ENCODE measurements at places on chromosomes 4 and X.

DNA sequence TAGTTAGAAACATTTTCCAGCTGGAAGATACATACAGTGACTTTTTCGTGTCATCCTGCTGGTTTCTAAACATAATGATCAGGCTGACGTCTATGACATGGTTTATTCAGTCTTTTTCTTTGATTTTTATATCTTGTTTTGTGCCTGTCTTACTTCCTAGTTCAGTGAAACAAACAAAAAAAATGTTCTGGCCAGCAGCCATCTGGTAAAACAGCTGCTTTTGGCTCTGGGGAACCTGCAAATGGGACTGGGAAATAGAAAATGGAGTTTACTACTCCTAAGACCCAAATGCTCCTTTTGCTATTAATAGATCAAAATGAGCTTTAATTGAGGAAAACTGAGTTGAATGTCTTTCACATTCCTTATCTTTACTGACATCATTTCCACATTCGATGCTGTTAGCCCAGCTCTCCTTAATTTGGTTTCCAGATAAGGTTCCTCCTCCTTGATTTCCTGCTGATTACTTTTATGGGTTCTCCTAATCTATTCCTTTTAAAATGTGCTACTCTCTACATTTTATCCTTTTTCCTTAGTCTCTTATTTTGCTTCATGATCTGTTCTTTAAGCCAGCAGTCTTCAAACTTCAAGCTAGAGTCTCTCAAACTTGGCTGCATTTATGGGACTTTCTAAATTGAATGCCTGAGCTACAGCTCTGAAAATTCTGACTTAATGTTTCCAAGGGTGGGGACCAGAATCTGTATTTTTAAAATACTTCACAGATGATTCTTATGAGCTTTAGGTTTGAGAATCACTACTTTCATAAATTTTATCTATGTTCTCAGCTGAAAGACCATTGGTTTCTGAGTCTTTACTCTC, 499.5 kb downstream of the ANKRD50 start:
- no peak for DNase-seq

DNA sequence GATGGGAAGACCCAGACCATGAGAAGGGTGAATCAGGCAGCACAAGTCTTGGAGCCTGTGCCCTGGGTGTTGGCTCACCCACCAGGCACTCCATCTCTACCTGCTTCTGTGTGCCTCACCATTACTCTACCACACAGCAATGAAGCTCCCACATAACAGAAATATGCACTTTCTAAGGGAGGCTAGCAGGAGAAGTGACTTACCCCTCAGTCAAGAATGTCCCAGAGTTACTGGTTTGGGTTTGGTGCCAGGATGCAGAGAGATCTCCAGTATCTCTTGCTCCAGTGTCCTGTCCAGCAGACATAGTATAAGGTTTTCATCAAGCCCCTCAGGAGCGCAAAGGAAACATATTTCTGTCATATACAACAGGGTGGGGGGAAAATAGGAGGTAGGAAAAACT, 11.3 kb upstream of the RAB40A start:
- DNase-seq = no peak

- DNase-seq = no peak
Observed at GRCh38 chr4:153788051-153788412, 851 bp downstream of the SFRP2 start.

DNA sequence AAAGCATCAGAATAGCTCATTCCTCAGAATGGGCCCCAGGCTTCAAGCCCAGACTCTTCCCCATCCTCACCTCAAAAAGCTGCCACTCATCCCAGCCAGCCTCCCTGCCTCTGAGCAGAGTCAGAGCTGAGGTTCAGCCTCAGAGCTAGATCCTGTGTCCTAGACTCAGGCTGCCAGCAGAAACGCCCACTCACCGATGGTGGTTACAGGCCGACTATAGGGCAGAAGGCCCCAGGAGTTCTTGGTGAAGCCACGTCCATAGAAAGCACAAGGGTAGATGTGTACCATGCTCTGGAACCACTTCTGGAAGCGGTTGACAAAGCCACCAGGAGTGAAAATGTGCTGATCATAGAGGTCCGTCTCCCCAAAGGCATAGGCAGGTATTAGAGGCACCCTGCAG, 7.7 kb downstream of the AWAT2 start:
- no peak for DNase-seq

- DNase-seq = no peak
Observed at GRCh38 chr4:85867271-85867670, 392.3 kb downstream of the ARHGAP24 start.

DNA sequence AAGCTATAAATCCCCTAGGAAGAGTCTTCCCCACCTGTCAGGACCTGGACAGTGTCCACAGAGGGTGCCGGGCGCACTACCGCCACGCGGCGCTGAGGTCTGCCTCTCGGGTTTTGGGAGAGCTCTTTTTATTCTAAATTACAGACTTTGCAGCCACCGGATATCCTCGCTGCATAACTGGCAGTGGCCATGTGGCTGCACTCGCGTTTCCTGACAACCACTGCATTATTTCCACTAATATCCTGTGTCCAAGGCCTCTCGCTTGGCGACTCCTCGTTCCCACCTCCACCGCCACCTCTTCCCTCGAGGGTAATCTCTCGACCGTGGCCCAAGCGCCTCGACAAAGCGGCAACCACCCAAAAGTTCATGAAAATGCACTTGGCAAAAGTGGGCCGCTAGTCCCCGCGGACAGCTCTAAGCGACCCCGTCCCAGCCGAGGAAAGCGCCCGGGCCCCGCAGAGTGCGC, 512 bp upstream of the TMEM131L start:
- peak; percentile 20 for DNase-seq

- no peak for DNase-seq
Observed at GRCh38 chr4:119271361-119272085, 50.4 kb downstream of the FABP2 start.

- no peak for DNase-seq
Observed at GRCh38 chrX:48711162-48711928, 14.8 kb downstream of the SUV39H1 start.

- no peak for DNase-seq
Observed at GRCh38 chrX:39206399-39207145, 405.3 kb downstream of the MID1IP1 start.

DNA sequence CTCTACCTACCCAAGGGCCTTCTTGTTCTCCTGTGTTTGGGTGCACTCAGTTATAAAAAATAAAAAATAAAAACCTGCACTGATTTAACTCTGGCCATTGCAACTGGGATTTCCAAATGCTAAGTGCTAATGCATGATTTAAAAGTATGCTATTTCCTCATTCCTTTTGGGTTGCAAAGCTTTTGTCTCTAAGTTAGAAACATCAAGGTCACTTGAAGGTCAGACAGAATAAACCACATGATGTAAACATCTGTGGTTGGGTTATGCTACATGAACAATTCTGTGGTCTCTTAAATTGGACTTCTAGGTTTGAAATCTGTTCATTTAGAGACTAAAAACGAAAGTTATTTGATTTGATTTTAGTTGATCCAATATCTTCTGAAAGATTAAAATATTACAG, 1547.4 kb upstream of the TENM3 start:
- no peak for DNase-seq

DNA sequence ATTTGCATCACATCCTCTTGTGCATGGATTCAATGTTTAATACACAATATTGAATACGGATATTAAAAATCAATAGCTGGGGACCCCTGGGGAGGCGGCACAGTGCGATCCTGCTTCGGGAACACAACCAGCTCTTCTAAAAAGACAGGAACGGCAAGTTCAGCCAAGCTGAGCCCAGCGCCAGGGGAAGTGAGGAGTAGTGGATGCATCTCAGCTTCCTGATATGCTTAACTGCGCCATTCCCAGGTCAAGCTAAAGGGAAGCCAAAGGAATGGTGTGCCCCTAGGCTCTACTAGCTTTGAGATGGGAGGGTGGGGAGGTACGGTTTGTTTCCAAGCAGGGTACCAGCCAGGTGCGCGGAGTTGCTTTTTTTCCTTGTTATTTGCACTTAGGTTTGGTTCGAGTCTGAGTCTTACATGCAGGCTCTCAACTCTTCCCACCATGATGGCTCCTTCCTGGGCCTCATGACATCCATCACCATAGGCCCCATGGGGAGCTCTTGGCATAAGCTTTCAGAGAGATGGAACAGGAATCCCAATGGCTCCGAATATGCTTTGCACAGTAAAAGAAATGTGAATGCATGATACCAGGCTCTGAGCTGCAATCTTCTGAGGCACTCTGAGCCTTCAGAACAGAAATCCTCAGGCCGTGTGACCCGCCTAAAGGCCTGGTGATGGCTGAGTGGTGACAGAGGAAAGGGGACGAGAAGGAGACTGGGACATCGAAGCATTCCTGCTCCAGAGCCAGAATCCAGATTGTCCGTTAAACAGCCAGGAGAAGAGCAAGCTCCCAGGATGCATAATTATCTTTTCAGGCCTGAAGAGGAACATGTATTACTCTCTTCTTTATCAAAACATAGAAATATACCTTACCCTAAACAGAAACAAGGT, 51.8 kb upstream of the BCOR start:
- no peak for DNase-seq

DNA sequence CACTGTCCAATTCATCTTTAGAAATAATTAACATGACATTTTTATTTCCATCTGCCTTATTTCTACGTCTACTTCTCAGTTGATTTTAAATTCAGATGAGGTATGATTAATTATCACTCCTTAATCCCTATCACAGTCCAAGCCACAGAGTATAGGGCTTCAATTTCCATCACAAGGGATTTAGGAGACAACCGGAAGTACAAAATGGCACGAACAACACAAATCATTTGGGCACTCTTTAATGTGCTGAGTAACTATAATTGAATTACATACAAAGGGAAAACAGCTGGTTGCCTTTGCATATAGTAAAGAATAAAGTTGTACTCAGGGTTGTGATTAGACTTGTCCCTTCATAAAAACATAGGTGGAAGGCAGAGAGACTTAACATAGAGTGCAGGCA, 290.4 kb upstream of the MAGEB16 start:
- no peak for DNase-seq

- no peak for DNase-seq
Observed at GRCh38 chr4:1488831-1489638, 82.8 kb upstream of the NKX1-1 start.

All from effector CD4-positive, alpha-beta T cell (primary cell).